ENCODE measurements at places on chromosomes 1 and 21.

DNA sequence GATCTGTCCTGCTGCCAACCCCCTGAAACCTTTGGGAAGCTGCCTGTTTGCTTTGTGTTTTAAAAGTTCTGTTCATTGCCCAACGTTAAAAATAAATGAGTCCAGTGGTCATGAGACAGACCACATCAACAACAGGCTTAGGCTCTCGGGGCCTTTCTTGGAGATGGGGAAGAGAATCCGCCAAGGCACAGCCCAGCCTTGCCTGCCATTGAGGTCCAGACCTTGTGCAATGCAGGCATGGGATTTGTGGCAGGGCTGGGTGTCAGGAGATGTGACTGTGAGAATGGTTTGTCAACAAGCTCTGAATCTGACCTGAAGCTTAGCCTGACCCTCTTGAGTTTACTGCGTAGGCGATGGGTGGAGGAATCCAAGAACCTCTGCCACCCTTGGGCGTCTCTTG, 4.2 kb downstream of the SPSB1 start:
- DNase-seq: no peak

GRCh38 chr1:68917456-68917855, 420.6 kb upstream of the DEPDC1 start:
- DNase-seq: no peak

DNA sequence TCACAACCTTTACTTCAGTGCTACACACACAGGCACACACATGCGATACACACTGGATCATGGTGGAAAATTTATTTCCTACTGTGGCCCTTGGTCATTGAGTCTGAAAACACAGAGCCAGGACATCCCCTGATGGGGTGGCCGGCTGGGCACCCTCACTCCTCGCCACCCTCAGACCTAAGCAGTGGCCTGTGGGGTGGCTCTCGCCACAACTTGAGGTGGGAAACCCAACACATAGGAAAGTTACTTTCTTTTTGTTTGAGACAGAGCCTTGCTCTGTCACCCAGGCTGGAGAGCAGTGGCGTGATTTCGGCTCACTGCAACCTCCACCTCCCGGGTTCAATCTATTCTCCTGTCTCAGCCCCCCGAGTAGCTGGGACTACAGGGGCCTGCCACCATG, 19.4 kb downstream of the CRYAA start:
- no peak for DNase-seq

GRCh38 chr21:41429925-41430491, 4.0 kb downstream of the MX1 start:
- no peak for DNase-seq

- DNase-seq: no peak
Observed at GRCh38 chr1:184632415-184633175, 122.1 kb downstream of the EDEM3 start.

GRCh38 chr21:34017039-34017961, 56.1 kb upstream of the MRPS6 start:
- DNase-seq: no peak

- DNase-seq: peak; percentile 52
Observed at GRCh38 chr1:220701974-220702373, 11.8 kb downstream of the C1orf115 start.

DNA sequence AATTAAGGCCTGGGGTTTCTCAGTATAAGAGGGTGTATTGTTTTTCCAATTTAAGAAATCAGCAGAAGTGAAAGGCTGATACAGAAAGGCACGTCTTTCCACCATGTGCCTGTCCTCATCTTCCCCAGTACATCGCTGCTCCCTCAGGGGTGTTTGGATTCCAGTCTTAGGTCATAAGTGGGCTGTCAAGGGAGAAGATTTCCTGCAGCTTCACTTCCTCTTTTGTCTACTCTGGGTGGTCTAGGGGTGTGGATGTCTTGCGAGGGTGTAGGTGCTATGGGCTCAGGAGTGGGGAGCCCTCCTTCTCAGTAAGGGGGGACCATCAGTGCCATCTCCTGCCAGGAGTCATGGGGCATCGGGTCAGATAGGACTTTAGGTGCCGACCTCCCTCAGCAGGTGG, 999.8 kb upstream of the NCAM2 start:
- DNase-seq: no peak

DNA sequence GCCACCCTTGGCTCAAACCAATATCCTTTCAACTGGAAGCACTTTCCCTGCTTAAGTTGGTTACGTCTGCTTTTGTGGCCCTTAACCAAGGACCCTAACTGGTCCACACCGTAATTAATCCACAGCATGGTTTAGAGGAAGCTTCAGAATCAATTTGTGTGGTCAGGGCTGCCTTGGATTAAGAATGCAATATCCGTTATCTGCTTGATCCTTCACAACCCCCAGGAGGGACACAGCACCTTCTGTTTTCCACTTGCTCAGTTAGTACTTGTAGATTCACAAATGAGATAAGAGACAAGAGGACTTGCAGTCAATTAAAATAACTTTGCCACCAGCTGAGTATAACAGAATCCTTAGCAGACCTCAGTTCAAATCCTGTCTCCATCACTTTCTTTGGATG, 56.9 kb upstream of the LRP8 start:
- no peak for DNase-seq

DNA sequence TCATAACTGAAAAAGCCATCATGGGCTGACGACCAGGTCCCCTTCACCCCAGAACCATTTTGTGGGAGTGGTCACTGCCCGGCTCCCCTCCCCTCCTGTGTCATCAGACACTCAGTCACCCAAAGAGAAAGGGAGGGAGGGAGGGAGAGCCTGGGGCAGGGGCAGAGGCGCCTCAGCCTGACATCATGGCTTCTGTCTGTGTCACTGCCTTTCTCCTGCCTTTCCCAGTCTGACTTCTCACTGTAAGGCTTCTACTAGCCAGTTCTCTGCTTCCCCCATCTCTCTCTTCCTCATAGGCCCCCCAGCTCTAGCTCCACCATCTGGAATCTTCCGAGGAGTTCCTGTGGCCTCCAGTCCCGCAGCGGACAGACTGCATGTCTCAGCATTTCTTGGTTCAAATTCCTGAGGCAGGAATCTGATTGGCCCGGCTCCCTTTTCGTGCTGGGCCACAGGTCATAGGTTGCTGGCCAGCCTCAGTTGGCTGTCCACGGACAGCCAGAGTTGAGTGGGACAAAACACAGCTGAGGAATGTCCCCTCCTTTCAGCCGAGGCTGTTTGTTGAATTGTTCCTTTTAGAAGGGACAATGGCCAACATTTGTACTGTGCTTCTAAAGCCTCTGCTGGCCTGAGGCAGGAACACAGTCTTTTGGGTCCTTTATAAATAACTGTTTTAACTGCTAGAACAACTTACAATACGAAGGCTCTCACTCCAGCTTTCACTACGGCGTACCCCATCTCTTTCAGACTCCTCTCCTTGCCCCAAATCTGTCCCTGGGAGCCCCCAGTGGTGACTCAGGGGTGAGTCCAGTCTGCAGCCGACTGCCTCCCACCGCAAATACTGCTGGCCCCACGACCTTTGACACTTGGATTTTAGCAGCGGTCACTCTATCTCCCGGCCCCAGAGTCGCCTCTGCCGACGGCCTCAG, 18.7 kb upstream of the KANK4 start:
- no peak for DNase-seq

DNA sequence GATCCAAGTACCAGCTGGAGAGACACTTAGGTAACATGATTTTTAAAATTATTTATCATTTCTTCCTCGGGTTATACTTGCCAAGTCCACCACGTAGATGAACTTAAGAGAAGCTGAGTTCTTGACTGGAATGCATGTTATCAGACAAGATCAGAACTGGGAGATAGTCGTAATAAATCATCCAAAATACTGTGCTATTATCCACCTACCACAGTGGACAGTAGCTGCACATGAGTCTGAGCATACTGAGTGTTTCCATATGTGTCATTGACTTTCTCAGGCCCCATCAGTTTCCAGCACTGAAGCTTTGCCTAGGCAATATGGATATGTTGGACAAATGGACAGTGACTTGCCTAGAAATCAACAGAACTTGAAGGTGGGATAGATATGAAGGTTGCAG, 77.9 kb upstream of the RRP15 start:
- DNase-seq: no peak

GRCh38 chr1:214386747-214387146, 105.8 kb downstream of the SMYD2 start:
- no peak for DNase-seq

DNA sequence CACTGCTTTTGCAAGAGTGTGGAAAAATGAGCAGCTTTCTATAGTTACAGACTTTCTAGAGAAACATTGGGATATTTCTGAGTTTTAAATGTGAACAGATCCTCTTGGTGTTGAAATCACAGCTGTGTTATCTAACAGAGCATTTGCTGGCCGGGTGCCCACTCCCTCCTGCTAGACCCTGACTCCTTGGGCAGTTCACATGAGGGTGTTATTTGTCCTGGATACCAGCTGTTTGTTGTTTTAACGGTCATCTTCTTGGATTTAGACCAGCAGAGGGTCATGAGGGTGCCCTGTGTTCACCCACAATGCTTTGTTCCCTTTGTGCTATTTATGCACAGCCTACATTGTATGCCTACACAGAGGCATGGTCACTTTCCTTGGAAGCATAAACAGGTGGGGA, 67.1 kb downstream of the CENPF start:
- no peak for DNase-seq

- DNase-seq: no peak
Observed at GRCh38 chr1:37107153-37107907, 73.0 kb upstream of the GRIK3 start.

DNA sequence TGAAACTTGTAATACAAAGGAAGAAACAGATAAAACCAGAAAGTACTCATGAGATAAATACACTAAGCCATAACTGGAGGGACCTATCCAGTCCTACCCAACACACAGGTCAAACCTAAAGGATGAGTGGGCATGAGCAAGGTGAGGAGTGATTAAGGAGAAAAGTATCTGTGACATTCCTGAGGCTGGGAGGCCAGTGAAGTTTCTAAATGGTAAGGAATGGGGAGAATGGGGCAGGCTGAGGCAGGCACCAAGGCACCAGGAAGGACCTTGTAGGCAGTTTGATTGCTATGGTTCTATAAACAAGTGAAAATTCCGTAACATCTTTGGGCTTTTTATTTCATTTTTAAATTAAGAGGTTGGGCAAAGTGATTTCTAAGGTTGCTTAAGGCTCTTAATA, 10.4 kb downstream of the DDX59 start:
- no peak for DNase-seq

- DNase-seq: no peak
Observed at GRCh38 chr1:13435458-13435857, 25.2 kb downstream of the PRAMEF20 start.

Measured in GM06990 (cell line).